Astrocyte of the cerebellum (primary cell): ENCODE measurements at places on chromosomes 1 and 21.
A peak's percentile ranks its signal among the peaks of the same experiment; 100 is the strongest.

DNA sequence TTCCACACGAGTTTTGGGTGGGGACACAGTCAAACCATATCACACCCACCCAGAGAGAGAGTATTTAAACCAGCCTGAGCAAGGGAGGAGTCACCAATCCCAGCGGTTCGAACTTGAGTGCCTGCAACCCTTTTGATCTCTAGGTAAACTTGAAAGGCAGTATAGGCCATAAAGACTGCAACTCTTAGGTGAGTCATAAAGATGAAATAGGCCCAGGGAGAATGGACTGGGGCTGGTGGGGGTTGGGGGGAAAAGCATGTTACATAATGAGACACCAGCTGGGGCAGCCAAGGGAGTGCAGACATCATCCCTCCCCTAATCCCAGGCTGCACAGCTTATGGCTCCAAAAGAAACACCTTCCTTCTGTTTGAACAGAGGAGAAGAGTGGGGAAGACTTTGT, 99.8 kb upstream of the LHX8 start:
- no peak for DNase-seq

DNA sequence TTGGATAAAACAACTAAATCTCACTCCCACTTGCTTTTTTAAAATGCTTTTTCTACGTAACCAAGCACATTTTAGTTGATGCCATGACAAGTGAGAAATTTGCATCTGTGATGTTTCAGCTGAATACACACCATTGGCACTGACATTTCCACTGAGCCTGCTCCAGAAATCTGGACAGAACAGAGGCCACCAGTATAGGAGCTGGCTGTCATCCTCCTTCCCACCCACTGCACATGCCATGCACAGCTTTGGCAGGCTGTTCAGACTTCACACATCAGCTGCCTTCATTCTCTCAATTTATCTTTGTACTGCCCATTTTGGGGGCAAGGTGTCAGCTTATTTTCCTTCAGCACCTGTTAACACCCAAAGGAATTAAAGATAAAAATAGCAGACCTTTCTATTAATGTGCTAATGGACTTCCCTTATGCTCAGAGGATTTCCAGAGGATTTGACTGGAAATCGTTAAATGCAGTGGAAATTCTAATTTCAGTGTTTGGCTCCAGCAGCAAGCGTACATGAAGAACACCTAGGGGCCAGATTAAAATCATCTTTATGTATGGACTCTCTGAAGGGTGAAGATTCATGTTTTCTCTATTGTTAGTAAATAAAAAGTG, 12.9 kb upstream of the PODN start:
- DNase-seq, result no peak

- no peak for DNase-seq
Measured at GRCh38 chr1:40431385-40431784, 18.9 kb upstream of the ZFP69B start.

GRCh38 chr1:183871142-183871541, 66.2 kb downstream of the RGL1 start:
- peak; percentile 51 for DNase-seq

DNA sequence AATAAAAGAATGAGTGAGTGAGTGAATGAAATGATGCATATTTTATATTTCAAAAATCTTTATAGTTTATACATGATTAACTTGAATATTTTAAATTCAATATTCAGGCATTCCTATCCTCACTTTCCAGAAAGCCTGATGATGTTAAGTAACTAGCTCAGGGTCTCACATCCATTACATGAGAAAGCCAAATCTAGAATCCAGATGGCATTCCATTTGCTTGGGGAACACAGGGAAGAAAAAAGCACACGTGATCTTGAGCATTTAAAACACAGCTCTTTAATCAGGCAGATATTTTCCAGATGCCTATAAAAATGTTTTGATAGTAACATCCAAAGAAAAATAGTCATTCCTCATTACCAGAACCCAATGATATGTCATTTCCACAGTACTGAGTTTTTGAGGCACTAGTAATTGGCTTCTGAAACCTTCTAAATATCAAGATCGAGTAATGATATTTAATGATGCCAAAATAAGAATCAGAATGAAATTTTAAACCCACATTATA, 291.9 kb downstream of the DSCAM start:
- no peak for DNase-seq

DNA sequence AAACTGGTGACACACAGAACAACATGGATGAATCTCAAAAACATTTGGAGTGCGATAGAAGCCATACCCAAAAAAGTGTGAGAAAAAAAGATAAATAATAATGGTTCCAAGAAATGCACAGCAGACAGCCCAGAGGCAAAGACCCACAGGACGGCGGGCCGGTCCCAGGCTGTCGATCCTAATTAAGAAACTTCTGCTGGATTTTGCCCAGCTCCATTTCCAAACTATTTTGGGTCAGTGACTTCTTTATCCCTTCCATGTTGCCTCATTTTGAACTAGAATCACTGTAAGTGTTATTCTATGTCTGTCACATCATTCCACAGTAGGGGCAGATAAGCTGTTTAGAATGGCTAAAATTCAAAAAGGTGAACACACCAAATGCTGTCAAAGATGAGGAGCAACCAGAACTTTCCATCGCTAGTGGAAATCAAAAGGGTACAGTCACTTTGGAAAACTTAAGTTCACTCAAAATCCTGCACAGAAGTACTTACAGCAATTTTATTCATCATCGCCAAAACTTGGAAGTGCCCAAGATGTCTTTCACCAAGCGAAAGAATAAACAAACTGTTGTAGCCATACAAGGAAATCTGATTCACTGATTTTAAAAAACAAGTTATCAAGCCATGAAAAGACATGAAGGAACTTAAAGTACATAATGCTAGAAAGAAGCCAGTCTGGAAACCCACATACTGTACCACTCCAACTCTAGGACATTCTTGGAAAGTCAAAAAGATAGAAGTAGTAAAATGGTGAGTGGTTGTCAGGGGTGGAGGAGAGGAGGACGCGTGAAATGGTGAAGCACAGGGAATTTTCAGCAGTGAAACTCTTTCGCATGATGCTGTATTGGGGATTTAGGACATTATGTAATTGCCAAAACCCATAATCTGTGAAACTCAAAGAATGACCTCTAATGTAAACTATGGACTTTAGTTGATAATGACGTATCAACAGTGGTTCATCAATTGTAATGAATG, 7.5 kb downstream of the NBPF1 start:
- DNase-seq, result no peak

GRCh38 chr21:18089786-18090185, 154.8 kb upstream of the CHODL start:
- no peak for DNase-seq

DNA sequence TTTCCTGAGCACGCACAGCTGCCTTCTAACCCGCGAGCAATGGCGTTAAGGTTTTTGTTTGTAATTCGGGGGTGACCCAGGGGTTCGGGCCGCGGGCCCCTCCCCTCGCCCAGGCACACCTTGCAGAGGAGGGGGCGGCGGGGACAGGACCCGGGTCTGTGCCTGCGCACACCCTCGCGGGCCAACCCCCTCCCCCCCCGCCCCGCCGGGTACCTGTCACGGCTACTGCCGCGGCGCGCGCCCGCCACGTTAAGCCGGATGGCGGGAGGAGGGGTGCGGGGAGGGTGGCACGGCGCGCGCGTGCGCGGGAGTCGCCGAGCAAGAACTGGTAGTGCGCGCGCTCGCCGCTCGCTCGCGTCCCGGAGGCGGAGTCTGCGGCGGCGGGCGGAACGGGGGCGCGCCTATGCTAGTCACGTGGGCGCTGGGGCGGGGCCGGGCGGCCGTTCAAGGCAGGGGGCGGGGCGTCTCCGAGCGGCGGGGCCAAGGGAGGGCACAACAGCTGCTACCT, at the start of gene TPTE:
TPTE (plus strand) TSS at position 493 of the 508 bp plus-strand sequence. CDS start 17,141 bp downstream, outside the sequence.
- DNase-seq, result no peak

DNA sequence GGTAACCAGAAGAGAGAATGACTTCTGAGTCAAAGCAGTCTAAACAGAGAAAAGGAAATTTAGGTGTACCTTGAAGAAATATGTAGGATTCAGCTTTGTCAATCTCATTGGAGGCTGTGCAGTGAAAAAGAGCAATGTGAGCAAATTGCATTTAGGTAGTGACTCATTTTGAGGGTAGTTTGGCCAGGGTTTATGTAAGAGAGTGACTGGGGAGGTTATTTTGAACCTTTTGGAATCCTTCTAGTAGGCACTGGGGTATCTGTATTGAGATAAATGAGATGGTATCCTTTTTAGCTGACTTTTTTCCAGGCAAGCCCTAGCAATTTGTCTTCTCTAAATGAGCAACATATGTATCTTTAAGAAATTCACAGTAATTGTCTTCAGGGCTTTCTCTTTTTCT, 95.9 kb downstream of the DISP1 start:
- DNase-seq, result no peak

DNA sequence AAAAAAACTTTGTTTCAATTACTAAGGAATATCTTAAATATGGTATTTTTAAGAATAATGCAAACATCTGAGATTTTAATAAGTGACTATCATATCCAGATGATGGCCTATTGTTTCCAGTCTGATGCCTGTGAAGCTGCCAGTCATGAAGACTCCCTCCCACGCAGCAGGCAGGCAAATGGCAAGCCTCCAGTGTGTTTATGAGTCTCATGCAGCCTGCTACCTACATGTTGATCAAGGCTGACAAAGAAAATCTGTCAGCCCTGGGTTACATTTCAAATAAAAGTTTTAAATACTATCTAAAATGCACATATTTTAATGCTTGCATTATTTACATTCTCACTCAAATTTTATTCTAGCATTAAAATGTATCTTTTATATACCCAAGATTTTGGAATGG, 137.6 kb upstream of the RNPC3 start:
- DNase-seq, result no peak

- DNase-seq, result no peak
Measured at GRCh38 chr1:108881369-108881768, 4.6 kb downstream of the GPSM2 start.

DNA sequence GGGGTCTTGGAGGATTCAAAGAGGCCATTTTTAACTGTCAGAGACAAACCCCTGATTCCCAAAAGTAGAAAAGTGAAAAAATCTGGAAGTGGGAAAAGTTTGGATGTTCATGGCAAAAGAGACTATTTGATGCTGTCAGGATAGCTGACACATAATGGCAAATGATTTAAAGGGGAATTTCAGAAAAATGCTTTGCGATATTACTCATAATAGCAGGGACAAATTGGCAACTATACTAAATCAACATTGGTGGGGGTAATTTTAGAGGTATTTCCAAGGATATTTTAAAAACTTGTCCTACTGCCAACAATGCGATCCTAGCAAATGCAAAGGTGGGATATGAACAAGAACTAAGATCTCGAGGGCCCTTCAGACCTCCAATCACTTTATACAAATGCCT, 5.3 kb upstream of the GSTM4 start:
- DNase-seq, result no peak

DNA sequence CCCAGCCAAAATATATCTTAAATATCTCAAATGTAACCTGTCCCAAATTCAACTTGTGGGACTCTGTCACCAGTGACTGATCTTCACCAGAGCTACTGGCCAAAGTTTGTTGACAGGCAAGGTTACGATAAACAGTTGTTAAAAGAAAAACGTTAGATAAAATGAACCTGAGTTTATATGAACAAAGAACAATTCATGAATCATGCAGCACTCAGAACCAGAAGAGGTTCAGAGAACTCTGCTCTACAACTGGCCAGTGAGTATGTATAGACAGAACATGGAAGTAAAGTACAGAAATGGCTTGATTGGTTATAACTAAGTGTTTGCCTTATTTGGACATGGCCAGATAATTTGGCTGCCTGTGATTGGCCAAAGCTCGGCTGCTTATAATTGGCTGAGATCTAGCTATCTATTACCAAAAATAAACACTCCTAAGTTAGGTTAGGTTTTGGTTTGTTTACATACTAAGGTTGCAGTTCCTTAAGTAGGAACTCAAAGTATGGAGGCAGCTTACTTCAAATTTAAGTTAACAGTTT, 25.5 kb downstream of the BTBD8 start:
- DNase-seq, result no peak

DNA sequence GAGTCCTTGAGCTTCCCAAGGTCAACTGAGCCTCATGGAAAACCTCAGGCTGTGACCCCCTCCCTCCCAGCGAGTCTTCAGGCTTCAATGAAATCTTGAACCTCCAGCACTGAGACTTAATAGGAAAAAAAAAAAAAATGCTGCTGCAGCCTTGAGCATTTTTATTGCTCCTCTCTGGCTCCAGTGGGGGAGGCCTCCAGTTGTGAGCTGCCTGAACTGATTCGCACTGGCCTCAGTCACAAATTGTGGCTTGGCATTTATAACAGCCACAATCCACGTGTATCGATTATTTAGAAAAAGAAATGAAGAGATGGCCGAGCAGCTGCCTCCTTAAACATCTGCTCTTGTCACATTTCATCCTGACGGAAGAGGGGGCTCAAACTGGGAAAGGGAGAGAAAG, 173.0 kb downstream of the PRDM2 start:
- DNase-seq, result no peak

- DNase-seq, result no peak
Measured at GRCh38 chr21:32800056-32800455, 28.5 kb upstream of the PAXBP1 start.

- DNase-seq, result no peak
Measured at GRCh38 chr1:186739515-186739914, 59.3 kb upstream of the PTGS2 start.

GRCh38 chr1:1540818-1541628, 599 bp upstream of the TMEM240 start:
- DNase-seq, result no peak

- DNase-seq, result peak; percentile 76
Measured at GRCh38 chr21:42002421-42002958, 7.7 kb downstream of the ZBTB21 start.

DNA sequence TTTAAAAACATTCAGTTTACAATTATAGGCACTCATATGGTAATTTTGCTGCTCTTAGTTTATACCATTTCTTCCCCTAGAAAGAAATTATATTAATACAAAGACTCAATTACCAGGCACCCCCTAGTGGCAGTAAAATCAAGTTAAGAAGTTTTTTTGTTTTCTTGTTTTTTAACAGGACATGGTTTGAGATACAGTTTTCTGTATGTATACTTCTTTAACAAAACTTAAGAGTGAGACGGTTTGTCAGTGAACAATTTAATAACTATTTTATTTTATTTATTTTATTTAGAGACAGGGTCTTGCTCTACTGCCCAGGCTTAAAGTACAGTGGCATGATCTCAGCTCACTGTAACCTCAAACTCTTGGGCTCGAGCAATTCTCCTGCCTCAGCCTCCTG, 224.6 kb downstream of the FAF1 start:
- DNase-seq, result peak; percentile 9

GRCh38 chr1:200334661-200335256, 75.1 kb downstream of the ZNF281 start:
- no peak for DNase-seq

DNA sequence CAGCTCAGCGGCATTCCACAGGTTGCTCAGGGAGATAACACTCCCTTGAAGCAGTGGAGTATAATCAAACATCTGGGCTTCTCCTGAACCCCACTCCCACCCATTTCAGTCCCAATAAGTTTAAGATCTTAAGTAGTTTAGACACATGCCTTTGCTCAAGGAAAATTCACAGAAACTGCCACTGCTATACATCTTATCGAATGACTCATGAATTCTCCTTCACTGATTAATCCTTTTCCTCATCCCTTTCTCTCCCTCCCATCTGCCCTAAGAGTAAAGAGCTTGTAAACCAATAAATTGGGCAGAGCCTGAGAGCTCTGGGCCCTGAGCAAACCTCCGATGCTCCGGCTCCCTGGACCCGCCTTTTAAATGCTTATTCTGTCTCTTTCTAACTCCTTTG, 10.2 kb downstream of the VN1R5 start:
- no peak for DNase-seq
